Kidney (tissue), 22 donors: ENCODE measurements at places on chromosomes 11 and 22. TPM values are rescaled to one million over a fixed set of nuclear protein-coding genes. Genes with fewer than 3 reads are reported as not detected.

The LINC01488 gene
- total RNA-seq = not detected

The PLAAT4 gene
- total RNA-seq = 111 TPM

The OR51S1 gene
- total RNA-seq = not detected

The OR56B4 gene
- total RNA-seq = not detected
